Erythroblast (primary cell): ENCODE measurements at places on chromosomes 3 and 15.
A peak's percentile ranks its signal among the peaks of the same experiment; 100 is the strongest.

- no peak for DNase-seq
These were observed 20.8 kb downstream of the LZTFL1 start for GRCh38 chr3:45821127-45821526.

DNA sequence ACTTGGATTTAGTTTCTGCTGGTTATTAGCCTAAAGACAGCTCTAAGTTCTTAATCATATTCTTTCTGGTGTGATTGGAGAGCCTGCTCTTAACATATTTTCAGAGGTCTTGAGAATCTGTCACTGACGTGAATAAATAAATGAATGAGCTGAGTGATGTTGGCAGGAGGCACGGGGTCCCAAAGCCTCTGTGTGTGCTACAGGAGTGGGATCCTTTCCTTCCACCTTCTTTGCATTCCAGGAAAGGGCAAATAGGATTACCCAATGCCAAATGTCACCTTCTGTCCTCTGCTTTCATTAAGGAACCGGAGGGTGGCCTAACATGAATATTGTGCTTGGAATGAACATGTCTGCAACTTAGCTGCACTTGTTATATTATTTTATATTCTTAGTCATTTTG lies 53.1 kb downstream of the CD47 start:
- no peak for DNase-seq

DNA sequence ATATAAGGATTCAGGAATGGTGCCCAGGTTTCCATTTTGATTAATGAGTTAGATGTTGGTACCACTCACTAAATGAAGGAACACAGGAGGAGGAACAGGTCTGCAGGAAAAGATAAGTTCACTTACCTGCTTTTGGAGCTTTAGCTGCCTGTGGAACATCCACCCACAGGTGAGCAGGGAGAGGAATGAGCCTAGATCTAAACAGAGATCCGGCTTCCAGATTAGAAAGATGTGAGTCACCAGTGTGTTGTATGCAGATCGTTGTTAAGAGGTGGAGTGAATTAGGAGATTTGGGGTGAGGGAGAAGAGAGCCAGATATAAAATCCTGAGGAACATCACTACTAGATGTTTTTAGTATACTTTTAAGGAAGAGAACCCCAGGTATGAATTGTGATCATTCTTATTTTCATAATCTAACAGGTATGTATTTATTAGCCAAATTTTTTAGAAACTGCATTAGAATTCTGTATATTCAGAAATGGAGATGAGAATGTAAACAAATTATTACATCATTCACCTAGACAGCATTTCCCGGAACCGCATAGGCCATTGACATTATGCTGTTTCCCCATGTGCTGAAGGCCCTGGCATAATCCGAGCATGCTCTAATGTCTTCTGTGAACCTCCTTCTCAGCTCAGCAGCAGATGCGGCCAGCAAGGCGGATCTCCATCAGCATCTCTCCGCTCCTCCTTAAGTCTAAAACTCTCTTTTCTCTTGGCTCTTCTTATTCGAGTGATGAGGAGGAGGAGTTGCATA lies 118.2 kb downstream of the KLHL25 start:
- DNase-seq = no peak

GRCh38 chr3:103894162-103894822 lies 1459.5 kb downstream of the ZPLD1 start:
- DNase-seq = no peak

DNA sequence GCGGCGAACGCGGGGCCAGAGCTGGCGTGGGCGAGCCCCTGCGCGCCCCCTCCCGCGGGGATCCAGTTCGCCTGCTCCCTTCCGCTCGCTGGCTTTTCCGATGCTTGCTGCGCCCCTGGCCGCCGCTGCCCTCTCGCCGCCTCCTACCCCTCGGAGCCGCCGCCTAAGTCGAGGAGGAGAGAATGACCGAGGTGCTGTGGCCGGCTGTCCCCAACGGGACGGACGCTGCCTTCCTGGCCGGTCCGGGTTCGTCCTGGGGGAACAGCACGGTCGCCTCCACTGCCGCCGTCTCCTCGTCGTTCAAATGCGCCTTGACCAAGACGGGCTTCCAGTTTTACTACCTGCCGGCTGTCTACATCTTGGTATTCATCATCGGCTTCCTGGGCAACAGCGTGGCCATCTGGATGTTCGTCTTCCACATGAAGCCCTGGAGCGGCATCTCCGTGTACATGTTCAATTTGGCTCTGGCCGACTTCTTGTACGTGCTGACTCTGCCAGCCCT lies 721 bp downstream of the P2RY1 start:
- DNase-seq = peak; percentile 77

- no peak for DNase-seq
These were observed 57.3 kb upstream of the DPH6 start for GRCh38 chr15:35603301-35603700.

DNA sequence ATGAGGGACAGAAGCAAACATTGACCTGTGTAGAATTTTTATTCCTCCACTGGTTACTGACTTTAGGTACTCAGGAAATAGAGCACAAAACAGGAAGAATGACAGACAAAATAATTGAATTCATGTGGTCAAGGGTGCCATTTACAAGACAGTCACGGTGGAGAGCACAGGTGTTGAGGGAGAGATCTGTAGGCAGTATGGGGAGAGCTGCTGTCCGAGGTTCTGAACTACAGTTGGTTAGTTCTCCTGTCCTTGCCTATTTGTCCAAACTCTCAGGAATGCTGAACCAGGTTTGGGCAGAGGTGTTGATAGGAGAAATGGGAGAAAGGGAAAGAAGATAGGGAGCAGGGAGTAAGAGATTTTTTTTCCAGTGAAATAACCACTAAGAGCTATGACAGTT lies 178.5 kb upstream of the ZBTB20 start:
- DNase-seq = peak; percentile 1

GRCh38 chr3:49734752-49735151 lies 11.0 kb upstream of the GMPPB start:
- no peak for DNase-seq

DNA sequence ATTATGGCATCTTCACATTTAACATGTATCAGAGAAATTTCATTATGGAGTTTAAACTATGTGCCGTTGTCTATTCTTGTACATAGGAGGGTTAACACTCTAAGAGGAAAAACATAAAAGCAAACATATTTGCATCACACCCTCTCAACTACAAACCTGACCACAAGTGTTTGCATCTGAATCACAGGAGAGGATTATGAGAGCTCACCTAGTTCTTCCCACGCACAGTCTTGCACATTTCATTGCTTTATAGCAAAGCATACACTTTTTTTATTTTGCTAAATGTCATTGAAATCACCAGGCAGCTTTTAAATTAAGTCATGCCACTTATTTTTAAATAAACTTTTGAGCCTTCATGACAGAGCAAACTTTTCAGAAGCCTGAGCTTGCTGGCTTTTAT lies 12.5 kb downstream of the TRAT1 start:
- no peak for DNase-seq

- DNase-seq = no peak
These were observed 156.7 kb downstream of the CHL1 start for GRCh38 chr3:353191-353739.

DNA sequence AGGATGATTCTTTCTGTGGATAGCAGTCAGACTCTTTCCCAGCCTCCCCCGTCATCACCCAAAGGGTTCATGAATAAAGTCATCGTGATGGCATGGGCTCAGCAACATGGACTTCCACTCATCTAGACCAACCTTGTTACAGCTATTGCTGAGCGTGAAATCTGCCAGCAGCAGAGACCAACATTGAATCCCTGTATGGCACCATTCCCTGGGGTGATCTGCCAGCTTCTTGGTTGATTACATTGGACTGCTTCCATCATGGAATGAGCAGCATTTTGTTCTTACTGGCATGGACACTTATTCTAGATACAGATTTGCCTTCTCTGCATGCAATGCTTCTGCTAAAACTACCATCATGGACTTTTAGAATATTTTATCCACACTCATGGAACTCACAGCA lies 195.6 kb upstream of the AZI2 start:
- DNase-seq = no peak

DNA sequence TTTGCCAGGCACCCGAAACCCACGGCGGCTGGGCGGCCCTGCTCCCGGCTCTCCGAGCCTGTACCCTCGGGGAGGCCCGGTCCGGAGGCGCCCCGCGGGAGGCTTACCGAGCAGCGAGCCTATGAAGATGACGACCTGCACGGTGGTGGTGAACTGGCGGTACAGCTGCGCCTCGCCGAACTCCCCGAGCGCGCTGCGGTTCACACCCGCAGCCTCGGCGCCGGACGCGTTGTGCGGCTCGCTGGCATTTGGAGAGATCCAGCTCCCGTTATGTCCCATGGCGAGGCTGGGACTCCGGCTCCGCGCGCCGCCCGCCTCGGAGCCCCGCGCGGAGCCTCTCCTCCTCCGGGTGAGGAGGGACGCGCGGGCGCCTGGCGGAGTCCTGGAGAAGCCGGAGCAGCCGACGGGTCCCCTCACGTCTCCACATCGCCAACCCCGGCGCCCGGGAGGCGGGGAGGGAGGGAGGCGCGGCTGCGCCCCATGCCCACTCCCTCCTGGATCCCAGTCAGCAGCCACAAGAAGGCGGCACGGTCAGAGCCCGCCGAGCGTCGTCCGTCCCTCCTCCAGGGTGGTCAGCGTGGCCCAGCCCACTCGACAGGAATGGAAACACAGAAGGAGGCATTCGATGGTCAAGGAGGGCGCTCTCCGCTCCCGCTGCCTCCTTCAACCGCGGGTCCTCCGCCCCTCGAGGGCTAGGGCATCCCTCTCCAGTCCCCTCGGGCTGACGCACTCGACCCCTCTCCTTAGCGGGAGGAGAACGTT lies at the start of gene GPR176:
TSS of gene GPR176 (minus strand) at position 519 of the 762 bp plus-strand sequence. CDS start at position 279, 240 bp downstream.
- peak; percentile 60 for DNase-seq

GRCh38 chr3:105864212-105864611 lies 4.6 kb downstream of the CBLB start:
- no peak for DNase-seq

GRCh38 chr3:186869253-186870100 lies 27.0 kb downstream of the ADIPOQ start:
- DNase-seq = no peak

DNA sequence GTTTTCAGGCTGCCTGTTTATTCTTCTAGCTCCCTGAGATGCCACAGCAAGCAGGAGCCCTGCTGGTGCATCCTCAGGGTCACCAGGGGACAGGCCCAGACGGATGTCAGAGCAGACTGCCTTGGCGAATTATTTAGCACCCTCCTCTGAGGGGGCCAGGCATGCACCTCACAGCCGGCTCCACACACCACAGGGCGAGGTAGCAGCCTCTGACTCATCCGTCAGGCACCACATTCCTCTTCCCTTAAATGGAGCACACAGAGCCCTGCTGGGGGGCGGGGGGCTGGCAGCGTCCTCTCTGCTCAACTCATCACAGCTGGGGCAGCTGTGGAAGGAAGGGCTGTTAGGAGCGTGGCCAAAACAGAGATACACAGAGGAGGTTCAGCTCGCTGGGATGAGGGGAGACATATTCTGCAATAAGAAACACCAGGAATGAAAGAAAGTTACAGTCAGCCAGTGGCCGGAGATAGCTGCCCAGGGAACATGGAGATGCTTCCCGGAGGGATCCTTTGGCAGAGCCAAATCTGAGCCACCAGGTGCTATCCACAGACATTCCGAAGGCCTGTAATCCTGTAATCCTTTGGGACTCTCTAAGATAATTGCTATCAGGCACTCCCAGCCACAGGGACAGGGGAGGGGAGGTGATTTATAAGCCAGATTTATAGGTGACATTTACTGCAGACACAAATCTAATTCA lies 13.9 kb upstream of the PRICKLE2 start:
- DNase-seq = no peak

DNA sequence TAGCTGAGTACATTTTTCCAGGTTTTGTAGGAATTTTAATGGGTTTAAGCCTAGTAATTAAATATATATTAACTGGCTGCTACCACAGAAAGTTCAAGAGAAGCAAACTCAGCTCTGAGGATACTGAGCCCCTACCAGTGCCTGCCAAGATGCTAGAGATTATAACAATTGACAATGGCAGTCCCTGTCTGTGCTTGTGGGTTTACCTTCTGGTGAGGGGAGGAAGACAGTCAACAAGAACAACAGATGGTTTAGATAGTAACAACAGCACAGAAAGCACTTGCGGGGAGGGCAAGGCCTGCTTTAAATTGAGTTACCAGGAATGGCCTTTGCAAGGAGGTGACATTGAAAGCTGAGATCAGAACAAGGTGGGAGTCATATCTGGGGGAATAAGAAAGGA lies 56.6 kb upstream of the ARHGEF3 start:
- no peak for DNase-seq

DNA sequence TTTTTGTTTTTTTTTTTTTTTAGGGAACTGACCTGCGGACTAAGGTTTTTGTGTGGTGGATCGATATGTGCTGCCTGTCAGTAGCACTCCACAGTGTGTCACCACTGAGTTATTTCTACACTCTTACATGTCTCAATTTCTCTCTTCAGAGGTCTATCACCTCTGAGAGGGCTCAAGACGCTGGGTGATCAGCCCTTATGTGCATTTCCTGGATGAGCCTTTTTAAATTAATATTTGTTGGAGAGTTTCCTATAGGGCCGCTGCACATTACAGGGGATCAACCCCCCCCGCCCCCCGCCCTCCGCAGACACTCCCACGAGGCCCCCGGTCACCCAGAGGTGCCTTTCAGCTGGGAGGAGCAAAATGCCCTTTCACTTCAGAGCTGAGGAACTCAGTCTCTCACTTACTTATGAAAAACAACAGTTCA lies 34.5 kb upstream of the AP4E1 start:
- peak; percentile 24 for DNase-seq

- no peak for DNase-seq
These were observed 9.4 kb upstream of the C15orf39 start for GRCh38 chr15:75192307-75192706.

DNA sequence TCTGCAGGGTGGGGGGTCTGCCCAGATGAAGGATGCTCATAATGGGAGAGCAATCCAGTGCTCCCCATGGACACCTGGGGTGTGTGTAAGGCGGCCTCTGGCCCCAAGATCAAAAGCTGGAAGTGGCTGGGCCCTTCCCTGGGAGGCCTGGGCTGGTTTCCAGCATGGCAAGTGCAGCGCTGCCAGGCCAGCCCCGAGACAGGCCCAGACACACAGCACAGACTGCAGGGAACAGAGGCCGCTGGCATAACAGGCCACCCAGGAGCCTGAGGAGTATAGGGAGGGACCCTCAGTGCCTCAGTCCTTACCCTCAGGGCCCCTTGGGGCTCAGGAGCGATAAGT lies 10.0 kb downstream of the ITPKA start:
- DNase-seq = no peak

GRCh38 chr3:169660709-169661360 lies 2.7 kb downstream of the MECOM start:
- peak; percentile 52 for DNase-seq

DNA sequence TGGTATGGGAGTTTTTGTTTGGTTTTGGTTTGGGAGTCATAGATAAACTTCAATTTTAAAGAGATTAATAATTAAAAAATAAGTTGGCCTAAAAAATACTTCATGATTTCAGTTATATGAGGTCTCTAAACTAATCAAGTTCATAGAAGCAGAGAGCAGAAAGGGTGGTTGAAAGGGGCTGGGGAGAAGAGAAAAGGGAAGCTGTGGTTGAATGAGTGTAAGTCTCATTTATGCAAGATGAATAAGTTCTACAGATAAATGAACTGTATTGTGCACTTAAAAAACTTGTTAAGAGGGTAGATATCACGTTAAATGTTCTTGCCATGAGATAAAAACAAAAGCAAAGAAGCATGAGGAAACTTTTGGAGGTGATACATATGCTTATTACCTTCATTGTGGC lies 188.7 kb downstream of the NSUN3 start:
- DNase-seq = no peak
